Fibroblast of skin of left biceps (primary cell): ENCODE measurements at places on chromosomes 2 and 18.

GRCh38 chr18:26477828-26478466 is 70.4 kb downstream of the KCTD1 start:
- DNase-seq, result no peak

DNA sequence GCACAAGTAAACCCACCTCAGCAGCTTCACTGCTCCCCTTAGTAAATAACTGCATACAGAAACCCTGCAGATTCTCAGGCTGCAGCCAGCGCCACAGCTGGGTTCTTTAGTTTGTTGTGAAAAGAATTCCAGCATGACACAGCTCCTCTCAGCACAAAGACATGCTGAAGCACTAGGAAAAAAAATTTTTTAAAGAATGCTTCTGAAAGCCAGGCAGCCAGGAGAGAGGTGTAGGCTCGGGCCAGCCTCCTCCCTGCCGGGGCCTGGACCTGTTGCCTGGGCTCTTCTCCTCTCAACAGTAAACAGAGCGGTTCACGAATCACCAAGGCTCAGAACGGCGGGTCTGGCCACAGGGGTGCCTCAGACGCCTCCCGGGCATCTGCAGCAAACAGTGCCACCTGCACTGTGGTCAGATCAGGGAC is 95.7 kb upstream of the POU3F3 start:
- DNase-seq, result no peak

DNA sequence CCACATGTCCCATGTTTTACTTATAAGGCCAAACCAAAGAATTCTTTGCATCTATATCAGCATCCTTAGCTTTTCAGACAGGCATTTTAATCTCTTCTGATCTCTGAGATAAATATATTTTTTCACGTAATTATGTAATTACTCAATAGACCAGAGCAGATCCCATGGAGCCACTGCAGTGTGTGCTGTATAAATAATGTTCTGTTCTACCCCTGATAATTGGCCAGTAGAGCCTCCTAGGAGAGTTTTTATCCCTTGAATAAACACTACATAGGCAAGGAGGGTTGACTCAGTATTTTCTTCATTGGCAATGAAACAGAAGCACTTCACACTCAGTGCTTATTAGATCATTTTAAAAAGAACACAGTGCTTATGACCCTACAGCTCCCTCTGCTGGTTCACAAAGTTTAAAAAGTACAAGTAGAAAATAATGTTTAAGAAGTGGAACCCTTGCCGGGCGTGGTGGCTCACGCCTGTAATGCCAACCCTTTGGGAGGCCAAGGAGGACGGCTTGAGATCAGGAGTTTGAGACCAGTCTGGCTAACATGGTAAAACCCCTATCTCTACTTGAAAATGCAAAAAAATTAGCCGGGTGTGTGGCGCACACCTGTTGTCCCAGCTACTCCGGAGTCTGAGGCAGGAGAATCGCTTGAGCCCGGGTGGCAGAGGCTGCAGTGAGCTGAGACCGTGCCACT is 91.9 kb downstream of the PPP1R1C start:
- peak; percentile 62 for DNase-seq

DNA sequence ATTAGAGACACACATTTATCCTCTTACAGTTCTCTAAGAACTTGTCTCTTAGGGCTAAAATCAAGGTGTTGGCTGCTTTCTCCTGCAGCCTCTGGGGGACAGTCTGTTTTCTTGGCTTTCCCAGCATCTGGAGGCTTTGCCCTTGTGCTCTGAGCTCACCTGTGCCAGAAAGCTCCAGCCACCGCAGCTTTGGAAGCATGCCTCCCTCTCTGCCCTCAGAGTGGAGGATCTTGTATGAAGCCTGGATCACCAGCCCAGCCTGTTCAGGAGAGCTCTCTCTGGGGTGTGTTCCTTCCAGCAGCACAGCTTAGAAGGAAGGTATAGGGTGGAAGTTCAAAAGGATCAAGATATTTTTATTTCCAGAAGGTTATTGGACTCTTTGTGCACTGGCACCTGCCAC is 53.1 kb upstream of the TPO start:
- no peak for DNase-seq

DNA sequence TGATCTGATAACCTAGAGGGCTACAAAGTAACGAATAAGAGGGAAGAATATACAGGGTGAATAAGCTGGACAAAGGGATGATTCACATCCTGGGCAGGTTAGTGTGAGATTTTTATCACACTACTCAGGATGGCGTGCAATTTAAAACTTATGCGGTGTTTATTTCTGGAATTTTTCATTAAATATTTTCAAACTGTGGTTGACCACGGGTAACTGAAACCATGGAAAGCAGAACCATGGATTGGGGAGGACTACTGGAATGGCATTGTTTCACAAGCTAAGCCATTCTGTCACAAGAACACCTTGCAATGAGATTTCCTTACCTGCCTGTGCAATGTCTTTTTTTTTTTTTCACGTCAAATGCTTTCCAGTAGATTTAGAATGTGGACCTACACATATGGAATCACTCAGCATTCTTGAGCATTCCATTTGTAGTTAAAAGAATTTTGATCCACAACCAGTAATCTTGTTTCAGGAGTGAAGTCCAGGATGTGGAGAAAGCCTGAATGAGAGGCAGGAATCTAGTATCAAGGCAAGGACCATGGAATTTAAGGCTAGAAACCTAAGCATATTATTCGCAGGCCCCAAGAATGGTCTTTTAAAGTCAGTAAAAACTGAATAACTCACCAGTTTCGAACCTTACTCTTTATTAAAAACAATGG is 8.0 kb upstream of the CDK15 start:
- DNase-seq, result peak; percentile 87

DNA sequence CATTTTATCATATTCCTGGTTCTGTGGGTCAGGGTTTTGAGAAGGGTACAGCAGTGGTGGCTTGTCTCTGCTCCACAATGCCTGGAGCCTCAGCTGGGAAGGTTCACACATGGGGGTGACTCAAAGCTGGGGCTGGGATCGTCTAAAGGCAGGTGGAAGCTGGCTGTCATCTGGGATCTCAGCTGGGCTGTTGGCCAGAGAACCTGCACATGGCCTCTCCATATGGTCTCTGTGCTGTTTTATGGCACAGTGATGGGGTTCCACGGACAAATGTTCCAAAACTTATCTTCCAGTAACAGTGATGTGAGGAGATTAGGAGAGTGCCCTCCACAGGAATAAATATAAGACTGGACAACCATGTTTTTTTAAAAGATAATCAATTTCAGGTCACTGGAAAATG is 191.4 kb downstream of the SS18 start:
- no peak for DNase-seq

- DNase-seq, result no peak
Measured at GRCh38 chr2:54457323-54458023, 1.3 kb downstream of the SPTBN1 start.

- no peak for DNase-seq
Measured at GRCh38 chr2:30048636-30049175, 98.1 kb upstream of the YPEL5 start.

- no peak for DNase-seq
Measured at GRCh38 chr2:69744456-69744855, 2.5 kb downstream of the ANXA4 start.

GRCh38 chr2:197591339-197592072 is 75.6 kb downstream of the MOB4 start:
- DNase-seq, result no peak

- DNase-seq, result no peak
Measured at GRCh38 chr18:23682045-23682444, 7.2 kb upstream of the LAMA3 start.

DNA sequence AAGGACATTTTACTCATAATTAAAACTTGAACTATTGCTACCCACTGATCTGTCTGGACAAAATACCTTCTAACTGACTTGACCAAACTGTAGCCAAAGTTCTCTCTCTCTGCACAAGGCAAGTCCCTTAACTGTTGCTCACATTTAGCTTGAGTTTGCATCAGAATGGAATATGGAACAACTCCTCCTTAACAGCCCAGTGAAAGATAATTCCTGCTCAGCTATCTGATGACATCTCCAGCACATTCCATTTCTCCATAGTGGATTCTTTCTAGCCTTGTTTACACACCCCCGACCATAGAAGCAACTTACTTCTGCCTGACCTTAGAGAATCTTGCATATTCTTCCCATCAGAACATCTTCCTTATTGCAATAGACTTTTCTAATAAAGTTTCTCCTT is 317.2 kb upstream of the CDH2 start:
- DNase-seq, result peak; percentile 27

GRCh38 chr18:50194631-50195532 is at the start of gene MYO5B:
TSS of gene MYO5B (minus strand) at chr18:50195147. CDS start at chr18:50194793, 354 bp downstream.
- DNase-seq, result no peak
